ENCODE measurements at places on chromosomes 3 and 15.

DNA sequence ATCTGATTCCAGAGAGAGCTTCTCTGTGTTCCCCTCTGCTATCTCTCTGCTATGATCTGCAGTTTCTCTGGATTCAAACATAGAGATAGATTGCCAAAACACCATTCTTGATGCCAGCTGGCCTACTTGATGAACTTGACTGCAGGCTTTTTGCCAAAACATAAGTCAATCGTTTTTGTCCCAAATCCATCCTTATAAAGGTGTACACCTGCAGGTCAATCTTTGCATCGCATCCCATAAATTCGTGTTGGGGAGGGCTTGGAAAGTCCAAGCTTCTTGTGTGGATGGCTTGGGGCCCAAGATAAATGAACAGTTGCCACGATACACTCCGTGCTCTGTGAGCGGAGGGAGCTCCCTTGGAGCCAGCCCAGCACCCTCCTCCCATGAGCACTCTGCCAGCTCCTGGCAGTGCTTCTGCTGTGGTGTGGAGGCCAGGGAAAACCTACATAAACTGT lies 2.7 kb downstream of the CERS3 start:
- peak; percentile 63 for DNase-seq

- no peak for DNase-seq
These were observed 10.2 kb downstream of the PRICKLE2 start for GRCh38 chr3:64215103-64215502.

GRCh38 chr15:69891070-69891536 lies 206.6 kb downstream of the TLE3 start:
- no peak for DNase-seq

- no peak for DNase-seq
These were observed 801 bp downstream of the CA12 start for GRCh38 chr15:63380808-63381282.
